Fibroblast of the aortic adventitia (primary cell): ENCODE measurements at places on chromosomes 1 and 21. TPM values are rescaled to one million over a fixed set of nuclear protein-coding genes. Genes with fewer than 3 reads are reported as not detected.

Gene ADAM30
- total RNA-seq, result not detected in 2 replicates

Gene CTSK
- total RNA-seq, result 547 and 1,513 TPM in 2 replicates

- DNase-seq, result no peak
These were observed 252.1 kb downstream of the FOXD2 start for GRCh38 chr1:47689894-47690293.

- no peak for DNase-seq
These were observed 5.3 kb downstream of the LUZP1 start for GRCh38 chr1:23163395-23163794.

DNA sequence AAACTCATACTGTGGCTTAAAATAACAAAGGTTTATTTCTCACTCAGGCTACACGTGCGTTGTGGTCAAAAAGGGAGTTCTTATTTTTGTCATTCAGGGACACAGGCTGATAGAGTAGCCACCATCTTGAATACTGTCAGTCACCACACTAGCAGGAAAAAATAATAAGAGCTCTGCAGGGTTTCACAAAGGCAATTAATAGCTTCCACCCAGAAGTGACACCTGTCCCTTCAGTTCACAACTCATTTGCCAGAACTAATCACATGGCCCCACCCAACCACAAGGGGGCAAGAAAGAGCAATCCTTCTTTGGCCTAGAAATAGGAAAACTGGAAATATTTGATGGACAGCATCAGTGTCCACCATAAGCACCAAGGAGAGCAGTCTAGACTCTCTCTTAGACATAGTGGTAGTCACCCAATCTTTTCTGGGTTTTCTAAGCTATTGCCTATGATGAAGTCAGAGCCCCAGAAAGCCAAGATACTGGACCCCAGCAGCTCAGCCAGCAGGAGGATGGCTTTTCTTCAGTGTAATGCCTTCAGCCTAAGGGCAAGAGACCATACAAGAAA, 8.2 kb downstream of the HAPLN2 start:
- DNase-seq, result peak; percentile 46

GRCh38 chr1:22884806-22885530, 87.7 kb downstream of the LACTBL1 start:
- no peak for DNase-seq

GRCh38 chr1:186102547-186103148, 272.4 kb downstream of the TPR start:
- peak; percentile 96 for DNase-seq
